Stimulated activated CD8-positive, alpha-beta memory T cell treated with anti-CD3 and anti-CD28 coated beads, Interleukin-2, amount 100 ng/mL, for 1 hour (primary cell): ENCODE measurements at places on chromosomes 2 and 18.

DNA sequence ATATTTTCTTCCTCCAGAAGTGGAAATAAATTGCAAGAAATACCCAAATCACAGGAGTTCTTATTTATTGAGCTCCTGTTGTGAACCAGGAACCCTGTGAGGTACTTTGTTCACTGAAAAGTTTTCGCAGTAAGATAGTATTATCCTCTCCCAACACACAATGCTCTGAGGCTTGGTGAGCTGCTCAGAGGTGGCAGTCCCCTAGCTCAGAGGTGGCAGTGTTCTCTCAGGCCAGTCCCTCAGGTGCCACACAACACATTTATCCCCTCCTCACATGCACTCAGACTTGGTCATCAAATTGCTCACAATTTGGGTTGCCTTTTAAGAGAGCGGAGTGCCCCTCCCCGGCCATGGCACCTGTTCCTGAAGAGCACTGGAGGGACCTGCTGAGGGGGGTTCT lies 25.9 kb downstream of the FAM228A start:
- no peak for DNase-seq

DNA sequence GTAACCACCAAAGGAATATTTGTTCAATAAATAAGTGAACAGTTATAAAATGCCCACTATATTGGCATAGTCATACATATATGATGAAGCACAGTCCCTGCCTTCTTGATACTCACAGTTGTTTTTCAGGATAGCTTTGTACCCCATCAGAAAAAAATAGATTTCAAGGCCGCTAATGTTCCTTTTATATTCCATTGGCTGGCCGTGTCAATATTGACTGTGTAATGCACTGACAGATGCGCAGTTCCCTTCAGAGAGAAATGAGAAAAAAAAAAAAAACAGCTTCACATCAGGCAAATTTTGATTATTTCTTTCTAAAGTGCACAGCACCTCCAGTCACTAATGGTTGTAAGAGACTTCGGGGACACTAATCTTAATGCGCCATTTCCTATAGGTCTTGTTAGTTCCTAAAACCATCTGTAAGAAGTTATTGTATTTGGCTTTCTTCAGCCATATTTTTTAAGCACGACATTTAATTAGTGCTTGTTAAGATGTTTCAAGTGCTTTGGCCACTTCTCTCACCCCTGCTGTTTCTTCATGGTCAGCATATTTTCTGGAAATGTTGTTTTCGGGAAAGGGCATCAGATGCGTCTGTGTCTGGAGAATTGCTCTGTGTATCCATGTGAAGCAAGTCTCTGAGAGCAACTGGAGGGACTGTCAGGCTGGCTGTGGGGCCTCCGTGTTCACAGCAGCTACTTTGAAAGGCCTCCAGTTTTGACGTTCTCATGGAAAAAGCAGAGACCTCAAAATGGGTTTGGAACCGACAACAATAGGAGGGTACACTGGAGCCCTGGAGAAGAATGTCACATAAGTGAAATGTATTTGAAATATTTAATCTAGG lies 378.3 kb downstream of the MTX2 start:
- DNase-seq, result no peak

DNA sequence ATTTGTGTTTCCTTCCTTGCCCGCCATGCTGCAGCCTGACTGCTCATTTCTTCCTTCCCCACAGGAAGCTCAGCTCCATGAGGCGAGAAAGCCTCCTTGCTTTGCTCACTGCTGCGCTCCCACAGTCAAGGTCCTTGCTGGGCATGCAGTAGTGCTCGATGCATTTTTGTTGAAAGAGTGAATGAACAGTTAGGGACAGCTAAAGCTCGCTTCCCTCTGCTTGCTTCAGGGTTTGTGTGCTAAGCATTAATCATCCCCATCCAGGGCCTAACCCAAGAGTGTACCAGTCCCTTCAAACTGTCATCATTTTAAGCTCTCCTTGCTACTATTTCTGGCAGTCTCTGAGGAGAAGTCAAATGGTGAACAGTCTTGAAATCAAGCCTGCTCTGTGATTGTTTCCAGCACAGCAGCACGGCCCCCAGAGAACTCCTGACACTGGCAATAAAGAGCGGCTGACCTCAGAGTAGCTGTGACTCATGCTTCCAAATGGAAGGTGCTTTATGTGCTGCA lies 171.7 kb upstream of the SOX11 start:
- DNase-seq, result no peak

DNA sequence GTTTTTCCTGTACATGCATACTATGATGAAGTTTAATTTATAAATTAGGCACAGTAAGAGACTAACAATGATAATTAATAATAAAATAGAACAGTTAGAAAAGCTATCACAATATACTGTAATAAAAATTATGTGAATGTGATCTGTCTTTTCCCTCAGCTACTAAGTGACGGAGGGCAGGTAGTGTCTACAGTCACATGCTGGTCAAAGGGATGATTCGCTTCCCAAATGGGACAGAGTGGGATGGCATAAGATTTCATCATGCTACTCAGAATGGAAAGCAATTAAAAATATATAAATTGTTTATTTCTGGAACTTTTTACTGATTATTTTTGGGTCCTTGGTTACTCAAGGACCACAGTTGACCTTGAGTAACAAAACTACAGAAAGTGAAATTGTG lies 71.5 kb downstream of the DAW1 start:
- DNase-seq, result no peak

GRCh38 chr2:38697116-38697840 lies 31.4 kb downstream of the GALM start:
- no peak for DNase-seq

- no peak for DNase-seq
Measured at GRCh38 chr2:226903179-226903578, 67.3 kb downstream of the RHBDD1 start.

- no peak for DNase-seq
Measured at GRCh38 chr2:123738643-123739042, 286.4 kb upstream of the CNTNAP5 start.

GRCh38 chr18:26909599-26910290 lies 44.2 kb upstream of the AQP4 start:
- no peak for DNase-seq

DNA sequence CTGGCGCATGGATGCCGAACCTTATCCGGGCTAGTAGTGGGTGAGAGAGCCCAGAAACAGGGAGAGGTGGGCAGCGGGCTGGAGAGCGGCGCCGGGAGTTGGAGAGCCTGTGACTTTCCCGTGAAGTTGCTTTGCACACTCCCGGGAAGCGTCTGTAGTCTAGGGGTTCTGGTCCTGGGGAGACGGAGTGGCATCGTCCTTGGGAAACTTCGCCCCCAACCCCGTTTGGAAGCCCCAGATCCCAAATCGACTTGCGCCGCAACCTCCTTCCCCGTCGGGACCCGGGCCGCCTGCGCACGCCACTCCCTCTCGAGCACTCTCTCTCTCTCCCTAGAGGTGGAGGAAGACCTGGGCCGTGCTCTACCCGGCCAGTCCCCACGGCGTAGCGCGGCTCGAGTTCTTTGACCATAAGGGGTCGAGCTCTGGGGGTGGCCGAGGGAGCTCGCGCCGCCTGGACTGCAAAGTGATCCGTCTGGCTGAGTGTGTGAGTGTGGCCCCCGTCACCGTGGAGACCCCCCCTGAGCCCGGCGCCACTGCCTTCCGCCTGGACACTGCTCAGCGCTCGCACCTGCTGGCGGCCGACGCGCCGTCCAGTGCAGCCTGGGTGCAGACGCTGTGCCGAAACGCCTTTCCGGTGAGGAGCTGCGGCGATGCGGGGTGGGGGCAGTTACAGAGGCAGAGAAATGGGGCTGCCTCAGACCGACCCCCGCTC lies 456 bp downstream of the DOK1 start:
- DNase-seq, result peak; percentile 25
